ENCODE measurements at places on chromosomes 16 and 17. TPM values are rescaled to one million over a fixed set of nuclear protein-coding genes. Genes with fewer than 3 reads are reported as not detected.

CRYM gene
- total RNA-seq, result not detected

HSPB9 gene
- not detected for total RNA-seq

AKTIP gene
- total RNA-seq, result 24.5 TPM

CHD9NB gene
- not detected for total RNA-seq

RNF112 gene
- 7.6 TPM for total RNA-seq

GOSR2 gene
- total RNA-seq, result 63.7 TPM

TMC8 gene
- 222 TPM for total RNA-seq

MPV17L gene
- total RNA-seq, result 6.2 TPM

PDILT gene
- not detected for total RNA-seq

PARD6A gene
- total RNA-seq, result 10.0 TPM

HSF4 gene
- total RNA-seq, result 43.7 TPM

CUEDC1 gene
- 15.4 TPM for total RNA-seq

HOXB6 gene
- total RNA-seq, result 4.3 TPM

GSDMA gene
- total RNA-seq, result 0.41 TPM

KLHL10 gene
- total RNA-seq, result not detected

CACNG5 gene
- total RNA-seq, result 0.79 TPM

KRT14 gene
- not detected for total RNA-seq

KRTAP3-1 gene
- not detected for total RNA-seq

C16orf74 gene
- 12.2 TPM for total RNA-seq

HCRT gene
- total RNA-seq, result not detected

NPW gene
- total RNA-seq, result 1.9 TPM

ST6GALNAC1 gene
- 24.9 TPM for total RNA-seq

OR1F1 gene
- not detected for total RNA-seq

CHST5 gene
- total RNA-seq, result 0.20 TPM

ADAMTS18 gene
- total RNA-seq, result not detected

C1QL1 gene
- not detected for total RNA-seq

SLFN14 gene
- total RNA-seq, result 0.27 TPM

NOS2 gene
- total RNA-seq, result 0.40 TPM

PRSS33 gene
- total RNA-seq, result 0.67 TPM

UMOD gene
- total RNA-seq, result not detected

TCAP gene
- 2.2 TPM for total RNA-seq

MYL11 gene
- not detected for total RNA-seq

MMP25 gene
- 133 TPM for total RNA-seq

USP43 gene
- total RNA-seq, result 0.34 TPM

IRF8 gene
- 329 TPM for total RNA-seq

RPUSD1 gene
- total RNA-seq, result 23.7 TPM

SLC9A5 gene
- 9.5 TPM for total RNA-seq

CACNA1G gene
- 1.3 TPM for total RNA-seq

IL17C gene
- total RNA-seq, result not detected

FAM171A2 gene
- 0.68 TPM for total RNA-seq

DBF4B gene
- total RNA-seq, result 8.2 TPM

NACA2 gene
- not detected for total RNA-seq

CLEC3A gene
- total RNA-seq, result not detected

CLDN7 gene
- total RNA-seq, result 3.6 TPM

HOXB4 gene
- total RNA-seq, result 1.9 TPM

TEKT5 gene
- 0.70 TPM for total RNA-seq

NAGLU gene
- total RNA-seq, result 59.7 TPM

SECTM1 gene
- total RNA-seq, result 141 TPM

DOC2A gene
- 4.2 TPM for total RNA-seq

SNX20 gene
- total RNA-seq, result 50.5 TPM

PIRT gene
- total RNA-seq, result not detected

TMEM88 gene
- total RNA-seq, result 31.8 TPM

CNTD1 gene
- not detected for total RNA-seq

SGCA gene
- 2.6 TPM for total RNA-seq

DCUN1D3 gene
- total RNA-seq, result 10.6 TPM

GINS3 gene
- 5.3 TPM for total RNA-seq

Measured in spleen (tissue), 13 donors.